Stimulated activated CD4-positive, alpha-beta T cell treated with anti-CD3 and anti-CD28 coated beads, Interleukin-15, amount 100 ng/mL, for 48 hours (primary cell): ENCODE measurements at places on chromosomes 16 and 17.

GRCh38 chr16:84254062-84254461, 14.2 kb upstream of the KCNG4 start:
- no peak for DNase-seq

GRCh38 chr17:78239489-78239931, 8.1 kb downstream of the TMEM235 start:
- DNase-seq = no peak

GRCh38 chr17:47914306-47914948, 18.4 kb downstream of the SP2 start:
- no peak for DNase-seq

DNA sequence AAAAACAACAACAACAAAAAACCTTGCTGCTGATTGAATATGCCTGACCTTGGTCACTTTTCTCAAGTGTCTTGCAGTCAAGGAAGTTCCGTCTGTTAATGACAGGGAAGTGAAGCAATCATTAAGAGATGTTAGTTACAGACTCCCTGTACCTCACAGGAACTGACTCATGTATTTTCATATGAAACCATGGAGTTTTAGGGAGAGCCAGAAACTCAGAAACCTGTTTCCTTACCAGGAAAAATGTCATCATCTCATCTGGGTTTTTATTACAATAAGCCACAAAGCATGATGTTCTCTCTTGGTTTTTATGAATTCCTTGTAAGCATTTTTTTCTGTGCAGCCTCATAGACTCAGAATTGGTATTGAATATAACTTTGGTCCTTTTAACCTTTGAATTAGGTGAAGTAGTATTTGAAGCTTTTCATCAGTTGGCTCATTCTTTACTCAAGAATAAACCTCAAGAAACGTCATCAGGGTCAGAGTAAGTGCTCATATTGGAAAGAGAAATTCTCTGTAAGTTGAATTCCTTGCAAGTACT, 10.3 kb downstream of the LYRM1 start:
- no peak for DNase-seq

DNA sequence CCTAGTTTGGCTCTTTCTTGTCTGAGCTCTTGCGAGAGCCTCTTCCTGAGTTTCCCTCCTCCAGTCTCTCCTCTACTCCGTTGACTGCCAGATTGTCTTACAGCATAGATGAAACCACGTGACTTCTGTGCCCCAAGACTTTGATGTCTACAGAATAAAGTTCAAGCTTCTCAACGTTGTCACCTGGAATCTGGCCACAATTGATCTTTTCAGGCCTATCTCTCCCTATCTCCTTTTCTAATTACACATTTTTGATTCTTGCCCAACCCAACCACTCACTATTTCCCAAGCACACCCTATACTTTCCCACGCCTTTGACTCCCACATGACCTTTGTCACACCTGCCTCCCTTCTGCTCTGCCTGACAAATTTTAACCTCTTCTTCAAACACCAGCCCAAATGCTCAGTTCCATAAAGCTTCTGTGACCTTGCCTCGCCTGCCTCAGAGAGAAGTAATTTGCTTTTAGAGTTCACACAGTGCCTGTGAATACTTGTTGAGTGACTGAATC, 52.4 kb upstream of the PMFBP1 start:
- no peak for DNase-seq

GRCh38 chr17:29124135-29124924, 55.9 kb downstream of the MYO18A start:
- no peak for DNase-seq

DNA sequence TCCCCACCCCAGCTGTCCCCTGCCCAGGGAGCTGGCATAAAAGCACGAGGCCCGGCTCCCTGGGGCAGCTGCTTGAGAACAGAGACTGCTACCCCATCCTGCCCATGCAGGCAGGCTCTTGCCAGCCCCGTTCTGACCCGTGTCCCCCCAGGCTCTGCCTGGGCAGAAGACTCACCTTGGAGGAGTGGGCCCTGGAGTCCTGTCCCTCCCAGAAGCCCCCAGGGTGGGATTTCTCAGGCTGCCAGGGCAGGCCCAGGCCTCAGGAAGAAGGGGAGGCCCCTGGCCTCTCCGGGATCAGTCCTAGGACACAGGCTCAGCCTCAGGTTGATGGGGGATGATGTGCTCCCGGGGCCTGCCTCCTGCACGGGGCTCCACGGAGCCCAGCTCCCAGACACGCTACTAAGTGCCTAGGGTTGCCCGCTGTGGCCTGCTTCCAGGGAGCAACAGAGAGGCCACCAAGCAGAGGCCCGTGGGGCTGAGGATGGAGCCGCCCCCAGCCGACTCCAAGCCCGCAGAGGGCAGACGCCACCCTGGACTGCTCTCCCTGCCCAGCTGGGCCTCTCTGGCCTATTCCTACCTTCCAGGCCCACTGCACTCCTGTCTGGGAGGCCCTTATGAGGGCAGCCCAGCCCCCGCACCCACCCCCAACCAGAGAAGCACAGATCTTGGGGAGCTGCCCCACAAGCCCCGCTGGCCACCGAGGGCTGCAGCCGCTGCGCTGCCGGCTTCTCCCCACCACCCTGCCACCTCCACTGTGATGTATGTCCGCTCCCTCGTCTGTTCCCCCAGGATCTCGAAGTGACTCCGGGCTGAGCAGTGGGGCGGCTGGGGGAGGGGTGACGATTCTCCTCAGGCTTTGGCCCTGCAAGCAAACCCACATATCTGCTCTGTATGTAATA, 1.7 kb downstream of the NME3 start:
- DNase-seq = no peak

GRCh38 chr17:74383141-74383540, 15.8 kb downstream of the GPR142 start:
- no peak for DNase-seq
